ENCODE measurements at places on chromosomes 12 and 14.

DNA sequence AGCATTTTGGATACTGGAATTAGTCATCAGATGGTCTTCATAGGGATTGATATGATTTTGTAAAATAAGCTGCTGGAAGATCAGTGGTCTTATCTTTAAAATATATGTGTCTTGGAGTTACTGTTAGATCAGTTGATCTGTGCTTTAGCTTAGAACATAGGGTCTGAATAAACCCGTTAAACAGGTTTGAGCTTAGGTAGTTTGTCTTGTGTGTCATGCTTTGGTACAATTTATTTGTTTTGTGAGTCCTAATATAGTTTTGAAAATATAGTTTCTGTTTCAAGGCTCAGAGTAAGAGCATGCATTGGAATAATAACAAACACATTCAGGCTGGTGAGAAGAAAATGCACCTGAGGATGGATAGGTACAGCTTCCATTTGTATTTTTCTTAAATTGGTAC lies 505.0 kb downstream of the SLC16A7 start:
- no peak for DNase-seq

DNA sequence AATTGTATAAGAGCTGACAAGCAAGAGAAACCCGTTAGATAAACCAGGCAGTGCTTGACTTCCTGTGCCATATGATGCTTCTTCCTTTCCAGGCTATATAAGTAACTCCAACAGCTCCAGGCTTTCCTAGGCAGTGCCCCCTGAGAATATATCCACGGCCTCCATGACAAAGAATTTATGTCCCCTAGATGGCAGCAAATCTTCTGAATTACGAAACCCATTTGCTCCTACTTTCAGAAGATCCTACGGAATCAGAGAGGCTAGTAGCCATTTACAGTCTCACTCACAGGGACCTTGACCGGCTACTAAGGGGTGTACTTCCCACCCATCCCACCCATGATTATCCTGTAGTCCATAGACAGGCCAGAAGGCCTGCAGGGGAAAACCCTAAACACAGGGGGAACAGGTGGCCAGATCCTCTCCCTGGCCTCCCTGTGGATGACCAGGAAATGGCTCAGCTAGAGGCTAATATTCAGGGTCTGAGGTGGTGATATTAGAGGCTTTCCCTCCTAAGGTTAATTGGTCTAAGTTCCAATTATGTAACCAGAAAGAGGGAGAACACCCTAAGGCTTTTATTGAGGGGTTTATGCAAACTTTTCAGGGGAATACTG lies 77.2 kb upstream of the DCD start:
- no peak for DNase-seq

DNA sequence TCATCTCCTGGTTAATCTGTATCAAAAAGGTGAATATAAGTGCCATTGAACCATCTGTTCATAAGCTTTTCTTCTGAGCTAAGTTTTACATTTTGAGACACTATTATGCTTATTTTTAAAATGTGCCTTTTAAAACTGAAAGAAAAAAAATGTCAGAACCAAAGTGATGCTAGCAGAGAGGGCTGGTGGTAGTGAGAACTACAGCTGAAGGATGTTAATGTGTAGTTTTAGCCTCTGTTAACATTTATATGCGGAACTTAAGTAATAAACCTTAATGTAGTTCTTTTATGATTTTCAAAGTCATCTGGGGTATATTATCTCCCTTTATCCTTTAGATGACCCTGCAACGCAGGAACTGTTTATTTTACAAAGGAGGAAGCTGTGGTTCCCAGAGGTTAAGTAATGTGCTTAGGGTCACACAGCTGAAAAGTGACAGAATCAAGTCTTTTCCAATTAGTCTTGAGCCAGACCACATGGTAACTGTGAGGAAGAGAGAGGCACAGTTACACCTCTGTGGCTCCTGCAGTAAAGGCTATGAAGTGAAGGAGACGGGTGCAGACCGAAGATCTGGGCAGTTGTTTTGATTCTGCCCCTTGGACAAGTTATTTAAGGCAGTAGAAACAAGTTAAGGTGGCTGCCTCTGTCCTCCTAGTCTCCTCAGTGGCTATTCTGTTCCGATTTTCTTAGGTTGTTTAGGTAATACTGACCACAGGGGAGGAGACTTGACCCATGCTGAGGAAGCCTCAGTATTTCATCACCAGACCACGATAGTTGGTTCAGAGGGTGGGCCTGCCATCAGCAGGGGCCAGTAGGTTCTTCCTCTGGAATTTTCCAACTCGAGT lies 23.9 kb downstream of the GNG2 start:
- no peak for DNase-seq

- DNase-seq = no peak
These were observed 26.5 kb downstream of the NTF3 start for GRCh38 chr12:5458229-5459050.

- DNase-seq = no peak
These were observed 11.5 kb downstream of the SLC38A2 start for GRCh38 chr12:46360908-46361666.

DNA sequence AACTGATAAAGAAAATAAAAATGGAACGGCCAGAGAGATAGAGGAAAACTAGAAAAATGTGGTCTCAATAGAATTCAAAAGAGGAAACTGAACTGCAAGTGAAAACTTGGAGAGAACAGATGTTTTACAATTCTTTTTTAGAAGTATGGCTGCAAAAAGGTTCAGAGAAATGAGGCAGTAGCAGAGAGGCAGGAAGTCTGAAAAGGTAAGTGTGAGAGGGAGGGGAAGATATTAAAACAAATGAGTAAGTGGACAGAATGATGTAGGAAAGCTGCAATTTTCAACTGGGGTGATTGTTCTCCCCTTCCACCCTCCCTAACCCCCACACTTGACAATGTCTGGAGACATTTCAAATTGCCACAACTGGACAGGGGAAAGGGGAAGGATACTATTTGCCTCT lies 12.9 kb downstream of the BTBD7 start:
- DNase-seq = no peak

DNA sequence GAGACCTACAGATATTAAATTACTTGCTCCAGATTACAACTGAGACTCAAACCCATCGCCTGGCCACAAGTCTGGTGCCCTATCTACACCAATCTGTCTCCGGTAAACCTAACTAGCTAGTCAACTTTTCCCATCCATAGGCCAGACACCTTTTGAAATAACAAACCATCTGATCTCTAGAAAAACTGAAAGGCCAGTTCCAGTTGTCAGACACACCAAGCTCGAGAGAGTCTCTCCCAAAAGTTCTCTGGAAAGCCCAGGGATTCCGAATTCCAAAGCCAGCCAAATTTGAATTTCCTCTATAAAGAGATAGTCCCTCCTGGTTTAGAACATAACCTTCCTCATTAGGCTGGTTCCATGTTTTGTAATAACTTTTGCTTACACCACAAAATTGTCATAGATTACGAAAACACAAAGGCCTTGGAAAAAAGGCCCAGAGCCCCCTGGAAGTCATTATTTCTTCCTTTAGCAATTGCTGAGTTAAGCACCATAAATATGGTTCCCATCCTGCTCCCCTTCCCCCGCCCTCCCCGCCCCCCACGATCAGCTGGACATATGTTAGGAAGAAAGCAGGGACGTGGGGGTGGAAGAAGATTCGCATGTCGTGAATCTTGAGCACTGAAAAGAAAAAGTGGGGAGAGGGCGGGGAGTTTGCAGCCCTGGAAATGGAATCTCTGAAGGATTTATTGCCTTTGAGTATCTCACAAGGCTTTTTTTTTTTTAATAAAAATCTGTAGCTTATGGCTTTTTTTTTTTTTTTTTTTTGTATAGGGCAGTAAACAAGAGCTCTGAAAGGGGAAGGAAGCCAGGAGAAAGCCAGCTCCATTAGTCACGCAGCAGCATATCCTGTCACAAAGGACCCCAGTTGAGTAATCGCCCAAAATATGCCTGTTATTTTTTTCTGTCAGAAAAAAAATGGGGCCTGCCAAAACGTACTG lies 110.4 kb downstream of the ZFP36L1 start:
- DNase-seq = no peak
